ENCODE measurements at places on chromosomes 2 and 18.

DNA sequence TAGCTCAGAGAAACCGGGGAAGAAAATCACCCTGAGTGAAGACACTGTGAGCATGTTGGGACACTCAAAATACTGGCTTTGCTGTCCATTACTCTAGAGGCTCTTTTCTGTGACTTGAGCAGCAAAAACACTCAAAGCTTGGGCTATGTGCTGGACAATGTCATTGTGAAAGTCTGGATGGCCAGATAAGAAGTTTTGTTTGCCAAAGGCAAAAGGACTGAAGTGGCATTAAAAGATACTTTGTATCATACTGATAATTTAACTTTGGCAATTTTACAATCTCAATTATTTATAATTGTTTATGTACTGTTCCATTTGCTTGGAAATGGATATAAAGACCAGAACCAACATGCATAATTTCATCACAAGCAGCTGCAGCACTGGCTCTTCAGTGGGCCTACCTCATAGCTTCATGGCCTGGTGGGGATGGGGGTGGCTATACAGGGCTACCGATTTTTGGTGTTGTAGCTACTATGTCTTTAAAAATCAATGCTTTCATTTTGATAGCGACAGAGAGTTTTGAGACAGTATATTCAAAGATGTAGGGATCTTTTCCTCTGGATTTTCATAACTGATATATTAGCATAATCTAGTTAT, 51.1 kb downstream of the RBKS start:
- DNase-seq: no peak

DNA sequence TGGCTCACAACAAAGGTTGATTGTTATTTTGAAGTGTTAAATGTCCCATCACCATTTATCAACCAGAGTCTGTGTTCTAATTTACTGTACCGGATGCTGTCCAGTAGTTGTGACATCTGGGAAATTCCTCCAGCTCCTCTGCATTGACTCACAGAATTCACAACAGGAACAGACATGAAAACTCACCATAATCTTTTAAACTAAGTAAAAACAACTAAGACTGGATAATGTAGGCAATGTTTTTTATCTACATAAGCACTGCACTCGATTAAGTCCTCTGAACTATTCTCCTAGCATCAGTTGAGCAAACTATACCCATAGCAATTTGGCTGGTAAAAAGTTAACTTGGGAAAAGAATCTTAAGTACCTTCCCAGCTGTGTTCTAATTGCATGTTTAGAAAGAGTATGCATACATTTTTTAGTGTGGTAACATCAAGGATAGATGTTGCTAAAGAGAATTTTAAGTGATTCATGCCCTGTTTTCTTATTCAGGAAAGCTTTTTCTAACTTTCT, 42.9 kb upstream of the MYO1B start:
- DNase-seq: no peak

- no peak for DNase-seq
These were observed 52.4 kb downstream of the RABL2A start for GRCh38 chr2:113679457-113679856.

DNA sequence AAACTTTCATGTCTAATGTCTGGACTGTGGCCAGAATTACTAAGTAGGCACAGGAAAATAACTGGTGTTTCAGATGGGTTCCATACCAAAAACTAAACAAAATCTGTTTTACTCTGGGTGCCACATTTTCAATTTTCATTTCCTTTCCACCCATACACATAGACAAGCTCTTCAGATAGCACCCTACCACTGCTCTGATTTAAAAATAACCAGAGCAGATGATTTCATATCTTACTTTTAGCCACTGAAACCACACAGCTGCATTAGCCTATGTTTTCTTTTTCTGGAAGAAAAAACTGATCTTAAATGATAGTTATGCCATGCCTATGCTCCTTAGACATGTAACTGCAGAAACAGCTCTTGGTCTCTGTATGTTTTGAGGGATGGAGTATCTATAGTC, 647.6 kb downstream of the CPS1 start:
- DNase-seq: no peak

GRCh38 chr2:107591561-107592279, 235.0 kb upstream of the RGPD4 start:
- DNase-seq: no peak

DNA sequence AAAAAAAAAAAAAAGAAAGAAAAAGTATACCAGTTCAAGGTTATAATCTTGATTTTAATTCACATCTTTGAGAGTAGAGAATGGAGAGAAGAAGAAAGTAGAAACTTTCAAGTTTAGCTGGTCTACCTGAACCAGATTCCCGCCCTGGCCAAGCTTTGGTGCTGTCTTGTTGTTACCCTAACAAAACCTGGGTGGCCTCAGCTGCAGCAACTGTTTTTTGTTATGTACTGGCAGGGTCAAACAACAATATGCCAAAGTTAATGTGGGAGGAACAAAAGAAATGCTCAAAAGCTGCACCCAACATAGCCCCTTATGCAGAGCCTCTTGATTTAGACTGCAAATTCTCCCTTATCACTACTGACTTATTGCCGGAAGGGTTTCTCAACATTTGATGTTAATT, 165.3 kb upstream of the TFPI start:
- DNase-seq: no peak

DNA sequence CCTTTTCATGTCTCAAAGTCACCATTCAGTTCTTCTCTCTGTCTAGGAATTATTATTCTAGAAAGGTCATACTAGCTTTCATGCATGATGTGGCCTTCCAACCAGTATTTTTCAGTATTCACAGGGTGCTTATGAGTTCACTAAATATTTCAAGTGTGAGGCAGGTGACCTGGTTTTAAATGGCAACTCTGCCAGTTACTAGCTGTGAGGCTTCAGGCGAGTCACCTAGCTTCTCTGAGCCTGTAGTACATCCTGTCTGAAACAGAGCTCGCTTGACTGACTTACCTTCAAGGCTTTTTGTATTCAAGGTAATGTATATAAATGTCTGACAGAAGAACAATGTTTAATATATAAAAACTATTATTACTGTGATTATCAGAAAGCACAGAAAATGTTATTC, 19.4 kb upstream of the ACVR1 start:
- DNase-seq: no peak

- DNase-seq: no peak
These were observed 494.8 kb upstream of the KLHL29 start for GRCh38 chr2:22890132-22890531.

GRCh38 chr2:44102790-44103562, 65.7 kb upstream of the PPM1B start:
- DNase-seq: no peak

- no peak for DNase-seq
These were observed 16.4 kb downstream of the MAP3K19 start for GRCh38 chr2:135030826-135031225.

DNA sequence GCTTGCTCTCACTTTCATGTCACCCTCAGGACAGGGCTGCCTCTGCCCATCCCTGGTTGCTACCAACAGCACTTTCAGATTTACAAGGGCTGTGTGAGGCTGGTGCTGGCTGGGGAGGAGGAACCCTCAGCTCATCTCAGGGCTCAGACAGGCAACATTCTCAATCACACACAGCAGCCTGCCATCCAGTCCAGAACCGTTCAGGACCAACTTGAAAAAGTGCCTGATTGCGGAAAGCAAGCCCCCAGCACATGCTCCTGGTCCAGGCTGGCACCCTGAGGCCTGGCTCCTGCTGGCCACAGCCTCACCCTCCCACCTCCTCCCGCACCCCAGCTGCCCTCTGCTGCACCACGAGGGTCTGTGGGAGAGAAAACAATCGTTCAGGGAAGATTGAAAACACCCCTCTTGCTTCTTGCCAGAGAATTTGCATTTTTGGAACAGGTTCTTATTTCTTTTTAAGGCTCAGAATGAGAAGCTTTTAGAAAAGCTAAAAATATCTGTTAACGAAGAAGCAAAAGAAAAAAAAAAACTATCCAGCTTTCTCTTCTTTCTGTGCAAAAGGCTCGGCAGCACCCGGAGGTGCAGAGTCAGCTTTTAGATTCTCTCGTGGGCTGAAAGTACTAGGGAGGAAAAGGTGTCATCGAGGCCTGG, 403.8 kb upstream of the ID2 start:
- no peak for DNase-seq

- DNase-seq: no peak
These were observed 244.8 kb upstream of the NCKAP5 start for GRCh38 chr2:133812826-133813617.
